CD4-positive, alpha-beta T cell (primary cell): ENCODE measurements at places on chromosomes 4 and X. TPM values are rescaled to one million over a fixed set of nuclear protein-coding genes. Genes with fewer than 3 reads are reported as not detected.

- H3K27ac ChIP-seq, result no peak overlapping the region
- H3K4me3 ChIP-seq, result no peak overlapping the region
- H3K27me3 ChIP-seq, result peaks cover 48% of the 10 kb centered on the region
- no peaks in the 10 kb centered on the region for H3K4me1 ChIP-seq
Measured at GRCh38 chr4:65667506-65668041, 2.7 kb downstream of the EPHA5 start.

DNA sequence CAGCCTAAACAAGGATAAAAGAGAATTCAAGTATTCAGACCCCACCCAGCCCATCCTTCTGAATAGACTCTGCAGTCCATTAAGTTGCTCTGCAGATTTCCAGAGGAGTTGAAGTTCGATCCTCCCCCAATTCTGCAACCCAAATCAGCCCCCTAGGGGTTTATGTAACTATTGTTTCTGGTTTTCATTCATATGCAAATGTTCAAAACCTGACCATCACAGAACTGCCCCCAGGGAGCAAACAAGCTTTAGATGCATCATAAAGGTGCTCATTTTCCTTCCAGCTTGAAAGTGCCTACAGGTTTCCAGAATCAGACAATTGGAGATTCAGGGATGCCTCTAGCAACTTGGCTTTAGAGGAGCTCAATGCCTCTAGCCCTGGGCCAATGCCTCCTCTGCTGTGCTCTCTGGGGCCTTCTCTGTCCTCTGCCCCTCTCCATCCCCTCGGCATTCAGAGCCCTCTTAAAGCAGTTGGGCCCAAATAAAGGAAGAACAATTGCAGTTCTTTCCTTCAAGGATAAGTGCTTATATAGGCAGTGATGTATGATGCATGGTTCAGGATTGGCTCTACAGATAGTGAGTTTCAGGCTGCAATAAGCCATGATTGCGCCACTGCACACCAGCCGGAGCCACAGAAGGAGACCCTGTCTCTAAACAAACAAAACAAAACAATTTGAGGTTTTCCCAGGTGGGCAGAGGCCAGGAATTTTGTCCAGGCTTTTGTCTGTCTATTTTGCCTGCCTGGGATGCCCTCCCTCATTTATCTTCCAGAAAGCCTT is 23.5 kb upstream of the SPINK2 start:
- no peak overlapping the region for H3K27ac ChIP-seq
- H3K4me3 ChIP-seq, result no peak overlapping the region
- DNase-seq, result no peak
- no peaks in the 10 kb centered on the region for H3K27me3 ChIP-seq
- no peaks in the 10 kb centered on the region for H3K4me1 ChIP-seq

- no peaks in the 10 kb centered on the region for H3K36me3 ChIP-seq
- no peak overlapping the region for H3K4me3 ChIP-seq
- H3K4me1 ChIP-seq, result no peaks in the 10 kb centered on the region
- no peak overlapping the region for H3K27ac ChIP-seq
- DNase-seq, result no peak
- H3K27me3 ChIP-seq, result no peaks in the 10 kb centered on the region
Measured at GRCh38 chr4:138162259-138162658, 79.9 kb downstream of the SLC7A11 start.

GRCh38 chr4:4386296-4386735 is 586 bp upstream of the NSG1 start:
- peaks cover 15% of the 10 kb centered on the region for H3K27me3 ChIP-seq
- H3K27ac ChIP-seq, result no peak overlapping the region
- peak; percentile 32 for DNase-seq
- H3K4me3 ChIP-seq, result peak overlapping the region; percentile 63
- peaks cover 25% of the 10 kb centered on the region for H3K4me1 ChIP-seq

DNA sequence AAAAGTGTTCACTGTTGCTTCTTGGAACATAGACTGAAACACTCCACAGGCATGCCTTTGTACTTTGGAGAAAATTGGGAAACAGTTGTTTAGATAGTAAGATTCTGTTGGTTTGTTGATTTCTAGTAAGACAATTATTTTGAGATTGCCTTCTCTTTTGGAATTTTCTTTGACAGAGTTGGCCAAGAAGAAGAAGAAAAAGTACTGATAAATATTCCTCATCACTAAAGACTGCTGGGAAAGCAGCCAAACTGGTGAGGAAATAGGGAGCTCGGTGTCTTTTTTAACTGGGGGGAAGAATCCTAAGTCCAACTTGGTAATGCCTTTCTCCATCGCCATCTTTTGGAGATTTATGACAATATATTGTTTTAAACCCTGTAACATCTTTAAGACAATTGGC is 370.7 kb downstream of the GPAT3 start:
- no peaks in the 10 kb centered on the region for H3K36me3 ChIP-seq
- DNase-seq, result no peak
- no peak overlapping the region for H3K27ac ChIP-seq
- H3K4me1 ChIP-seq, result no peaks in the 10 kb centered on the region

- H3K4me3 ChIP-seq, result no peak overlapping the region
- no peaks in the 10 kb centered on the region for H3K4me1 ChIP-seq
- no peaks in the 10 kb centered on the region for H3K36me3 ChIP-seq
Measured at GRCh38 chr4:110412354-110413065, 63.4 kb upstream of the ENPEP start.

- no peak overlapping the region for H3K27ac ChIP-seq
- H3K27me3 ChIP-seq, result no peaks in the 10 kb centered on the region
- H3K36me3 ChIP-seq, result no peaks in the 10 kb centered on the region
- no peak overlapping the region for H3K4me3 ChIP-seq
Measured at GRCh38 chr4:96262057-96262456, 422.2 kb downstream of the PDHA2 start.

GRCh38 chrX:43266487-43266886 is 389.6 kb upstream of the MAOA start:
- H3K27me3 ChIP-seq, result no peaks in the 10 kb centered on the region
- no peak for DNase-seq
- H3K36me3 ChIP-seq, result no peaks in the 10 kb centered on the region
- no peak overlapping the region for H3K4me3 ChIP-seq

- peak overlapping the region; percentile 67 for H3K4me3 ChIP-seq
- H3K27me3 ChIP-seq, result no peaks in the 10 kb centered on the region
- peaks cover 31% of the 10 kb centered on the region for H3K36me3 ChIP-seq
- DNase-seq, result peak; percentile 15
- H3K4me1 ChIP-seq, result peaks cover 18% of the 10 kb centered on the region
Measured at GRCh38 chr4:109816082-109816442, 500 bp downstream of the GAR1 start.

DNA sequence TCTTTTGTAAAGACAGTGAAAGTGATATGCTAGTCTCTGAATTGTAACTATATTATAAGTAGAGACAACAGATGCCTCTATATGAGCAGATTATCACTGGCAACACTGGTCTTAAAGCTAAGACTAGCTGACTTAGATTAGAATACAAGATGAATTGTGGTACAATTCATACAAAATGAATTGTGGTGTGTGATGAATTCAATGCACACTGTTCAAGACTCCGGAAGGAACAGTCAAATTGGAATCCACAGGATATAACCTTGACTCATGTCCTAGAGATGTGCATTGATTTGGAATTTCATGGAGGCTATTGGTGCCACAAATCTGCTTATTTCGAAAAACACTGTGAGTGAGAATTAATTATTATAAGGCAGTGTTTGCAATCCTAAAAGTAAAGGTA is 701.8 kb downstream of the PCDH7 start:
- H3K36me3 ChIP-seq, result no peaks in the 10 kb centered on the region
- DNase-seq, result no peak
- H3K4me1 ChIP-seq, result no peaks in the 10 kb centered on the region
- H3K27me3 ChIP-seq, result no peaks in the 10 kb centered on the region

DNA sequence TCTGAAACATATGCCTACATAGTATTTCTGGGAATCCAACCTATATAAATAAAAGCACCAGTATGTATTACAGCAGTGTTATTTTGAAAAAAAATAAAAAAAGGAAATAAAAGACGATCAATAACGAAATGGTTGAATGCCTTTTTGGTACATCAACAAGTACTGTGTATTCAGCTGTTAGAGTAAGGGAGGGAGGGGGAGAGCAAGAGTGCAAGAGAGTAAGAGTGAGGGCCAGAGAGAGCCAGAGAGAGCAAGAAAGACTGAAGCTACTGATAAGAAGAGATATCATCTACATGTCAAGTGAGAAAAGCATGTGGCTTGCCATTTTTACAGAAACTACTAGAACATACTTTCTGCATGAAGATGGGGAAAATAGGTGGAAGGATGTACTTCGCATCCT is 1.8 kb downstream of the SPIN4 start:
- H3K27ac ChIP-seq, result no peak overlapping the region
- DNase-seq, result no peak
- H3K36me3 ChIP-seq, result no peaks in the 10 kb centered on the region
- no peaks in the 10 kb centered on the region for H3K27me3 ChIP-seq

DNA sequence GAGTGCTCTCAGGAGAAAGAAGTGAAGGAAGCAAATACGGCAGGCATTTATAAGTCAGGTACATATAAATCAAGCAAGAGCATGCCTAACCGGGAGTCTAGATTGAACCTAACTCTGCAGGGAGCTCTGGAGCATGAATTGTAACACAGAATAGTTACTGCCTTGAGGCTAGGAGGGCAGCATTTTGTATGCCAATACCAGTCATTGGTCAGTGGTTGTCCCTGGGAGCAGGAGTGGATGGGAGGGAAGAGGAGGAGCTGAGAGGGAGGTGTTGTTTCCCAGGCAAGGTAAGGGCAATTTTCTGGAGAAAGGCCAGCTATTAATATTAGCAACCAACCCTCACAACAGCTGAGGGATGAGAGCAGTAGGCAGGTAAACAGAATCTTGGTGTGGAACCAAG is 224.7 kb upstream of the DCAF8L1 start:
- DNase-seq, result no peak
- H3K36me3 ChIP-seq, result no peaks in the 10 kb centered on the region
- no peaks in the 10 kb centered on the region for H3K4me1 ChIP-seq
- no peak overlapping the region for H3K4me3 ChIP-seq

- no peaks in the 10 kb centered on the region for H3K36me3 ChIP-seq
- H3K27me3 ChIP-seq, result no peaks in the 10 kb centered on the region
- no peak overlapping the region for H3K27ac ChIP-seq
Measured at GRCh38 chr4:12260453-12260852, 831.8 kb upstream of the HS3ST1 start.

- H3K36me3 ChIP-seq, result no peaks in the 10 kb centered on the region
- H3K4me1 ChIP-seq, result peaks cover 21% of the 10 kb centered on the region
- H3K27ac ChIP-seq, result no peak overlapping the region
- H3K27me3 ChIP-seq, result peaks cover 54% of the 10 kb centered on the region
- DNase-seq, result no peak
Measured at GRCh38 chr4:89837385-89837992, 528 bp upstream of the SNCA start.

DNA sequence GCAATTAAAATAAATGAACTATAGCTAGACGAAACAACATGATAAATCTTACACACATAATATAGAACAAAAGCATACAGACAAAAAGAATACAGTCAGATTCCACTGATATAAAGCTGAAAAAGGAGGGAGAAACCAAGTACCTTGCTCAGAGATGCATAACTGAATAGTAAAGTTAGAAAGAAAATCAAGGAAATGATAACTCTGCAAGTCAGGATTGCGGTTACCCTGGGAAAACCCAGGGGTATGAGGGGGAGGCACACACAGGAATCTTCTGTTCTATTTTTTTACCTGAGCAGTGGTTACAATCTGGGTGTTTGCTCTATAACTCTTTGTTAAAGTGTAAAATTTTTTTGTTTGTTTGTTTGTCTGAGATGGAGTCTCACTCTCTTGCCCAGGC is 209.1 kb downstream of the CBR4 start:
- DNase-seq, result no peak
- H3K27me3 ChIP-seq, result no peaks in the 10 kb centered on the region
- no peaks in the 10 kb centered on the region for H3K36me3 ChIP-seq
- H3K4me3 ChIP-seq, result no peak overlapping the region

- no peaks in the 10 kb centered on the region for H3K4me1 ChIP-seq
- H3K4me3 ChIP-seq, result no peak overlapping the region
- H3K27me3 ChIP-seq, result peaks cover 8% of the 10 kb centered on the region
- DNase-seq, result no peak
- H3K36me3 ChIP-seq, result no peaks in the 10 kb centered on the region
- no peak overlapping the region for H3K27ac ChIP-seq
Measured at GRCh38 chrX:133999031-133999705, 13.8 kb upstream of the GPC3 start.

DNA sequence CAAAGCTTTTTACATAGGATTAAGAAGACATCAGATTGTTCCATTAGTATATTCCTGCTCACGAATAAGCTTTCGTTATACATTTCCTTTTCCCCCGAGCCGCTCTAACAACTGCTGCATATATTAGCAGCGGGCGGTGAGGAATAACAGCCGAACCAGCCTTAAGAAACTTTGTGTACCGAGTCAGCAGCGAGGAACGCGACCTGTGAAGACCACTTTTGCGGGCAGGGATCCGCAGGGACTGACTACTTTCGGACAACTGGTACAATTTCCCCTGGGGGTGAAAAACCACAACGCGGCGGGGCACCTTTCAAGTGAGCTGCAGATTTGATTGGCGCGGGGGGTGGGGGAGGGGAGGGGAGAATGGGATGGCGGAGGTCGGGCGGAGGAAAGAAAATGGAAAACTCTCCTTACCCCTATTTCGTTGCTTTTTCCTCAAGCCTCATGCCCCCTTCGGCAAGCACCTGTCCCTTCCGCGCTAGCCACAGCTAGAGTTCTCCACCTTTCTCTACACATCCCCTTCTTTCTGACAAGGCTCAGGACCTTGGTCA is 5.9 kb upstream of the PITX2 start:
- peaks cover 14% of the 10 kb centered on the region for H3K4me1 ChIP-seq
- no peak overlapping the region for H3K27ac ChIP-seq
- no peak for DNase-seq
- no peaks in the 10 kb centered on the region for H3K36me3 ChIP-seq

DNA sequence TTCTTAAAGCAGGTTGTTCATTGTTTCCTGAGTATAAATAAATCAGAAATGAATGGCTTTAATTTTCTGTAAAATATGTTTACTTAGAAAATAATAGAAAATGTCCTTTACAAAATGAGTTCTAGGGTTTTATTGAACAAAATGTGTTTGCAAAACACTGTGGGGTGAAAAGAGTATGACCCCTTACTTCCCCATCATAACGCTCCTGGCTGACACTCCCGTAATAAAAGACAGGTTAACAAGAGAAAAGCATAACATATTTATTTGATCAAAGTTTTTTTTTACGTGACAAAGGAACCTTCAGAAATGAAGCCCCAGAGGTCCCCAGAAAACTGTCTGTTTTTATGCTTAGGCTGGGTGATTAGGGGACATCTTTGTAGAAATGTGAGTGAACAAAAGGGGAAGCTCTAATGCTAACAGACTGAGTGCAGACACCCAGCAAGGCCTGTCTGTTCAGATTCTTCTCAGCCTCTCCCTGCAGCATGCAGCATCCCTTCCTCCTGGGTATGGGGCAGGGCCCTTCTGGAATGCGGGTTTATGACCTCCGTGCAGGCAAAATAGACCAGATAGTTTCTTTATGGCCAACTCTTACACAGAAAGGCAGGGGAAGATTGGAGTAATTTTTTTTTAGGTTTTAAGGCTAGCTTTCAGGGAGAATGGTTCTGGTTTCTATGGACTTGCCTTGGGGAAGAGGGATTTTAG is 26.1 kb downstream of the ZFP42 start:
- H3K4me1 ChIP-seq, result no peaks in the 10 kb centered on the region
- H3K36me3 ChIP-seq, result no peaks in the 10 kb centered on the region

- no peaks in the 10 kb centered on the region for H3K27me3 ChIP-seq
- DNase-seq, result no peak
- H3K4me1 ChIP-seq, result no peaks in the 10 kb centered on the region
- H3K27ac ChIP-seq, result no peak overlapping the region
- no peaks in the 10 kb centered on the region for H3K36me3 ChIP-seq
Measured at GRCh38 chrX:69025802-69026301, 139.4 kb downstream of the PJA1 start.

The NONO gene
- total RNA-seq, result 472 TPM

The TCEANC gene
- total RNA-seq, result 8.3 TPM

The GDPD2 gene
- total RNA-seq, result not detected

The ZIC3 gene
- total RNA-seq, result not detected

The ATOH1 gene
- total RNA-seq, result not detected

The CXorf38 gene
- total RNA-seq, result 10.4 TPM

The GPRASP1 gene
- total RNA-seq, result 103 TPM

The TSPAN7 gene
- total RNA-seq, result 0.36 TPM
